ENCODE measurements at places on chromosomes 16 and 17.
A peak's percentile ranks its signal among the peaks of the same experiment; 100 is the strongest.

DNA sequence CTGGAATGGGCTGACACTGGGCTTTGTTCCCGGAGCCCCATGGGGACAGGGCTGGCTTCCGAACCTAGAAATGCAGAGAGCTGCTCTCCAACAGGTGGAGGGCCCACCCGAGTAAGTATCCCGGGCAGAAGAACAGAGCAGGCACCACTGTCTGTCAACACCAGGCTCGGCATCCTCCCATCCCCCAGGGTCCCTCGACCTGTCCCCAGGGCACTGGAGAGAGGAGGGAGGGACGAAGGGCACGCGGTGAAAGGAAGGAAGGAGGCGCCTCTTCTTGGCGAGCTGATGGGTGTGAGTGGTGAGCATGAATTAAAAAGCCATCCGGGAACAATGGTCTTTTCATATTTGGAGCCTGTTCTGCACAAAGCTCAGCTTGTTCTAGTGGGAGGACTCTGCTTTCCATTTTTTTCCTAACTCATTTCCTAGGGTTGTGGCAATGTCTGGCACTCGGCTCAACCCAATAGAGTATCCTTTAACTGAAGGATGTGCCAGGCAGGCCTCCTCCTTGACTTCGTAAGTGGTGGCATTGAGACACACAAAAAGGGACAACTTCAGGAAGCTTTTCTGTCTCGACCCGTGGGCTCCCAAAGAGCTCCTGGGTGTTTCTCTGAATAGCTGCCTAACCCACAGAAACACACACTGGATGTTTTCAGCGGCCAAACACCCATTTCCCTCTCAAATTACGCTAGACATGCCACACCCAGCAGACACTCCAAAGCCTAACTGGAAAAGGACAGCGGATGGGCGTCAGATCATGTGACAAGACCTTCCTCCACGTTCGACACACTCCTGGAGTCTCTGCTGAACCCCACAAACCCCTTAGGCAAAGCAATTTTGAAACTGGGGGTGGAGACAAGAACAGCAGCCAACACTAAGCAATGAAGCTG lies 47.7 kb downstream of the ZFHX3 start:
- no peak for DNase-seq

DNA sequence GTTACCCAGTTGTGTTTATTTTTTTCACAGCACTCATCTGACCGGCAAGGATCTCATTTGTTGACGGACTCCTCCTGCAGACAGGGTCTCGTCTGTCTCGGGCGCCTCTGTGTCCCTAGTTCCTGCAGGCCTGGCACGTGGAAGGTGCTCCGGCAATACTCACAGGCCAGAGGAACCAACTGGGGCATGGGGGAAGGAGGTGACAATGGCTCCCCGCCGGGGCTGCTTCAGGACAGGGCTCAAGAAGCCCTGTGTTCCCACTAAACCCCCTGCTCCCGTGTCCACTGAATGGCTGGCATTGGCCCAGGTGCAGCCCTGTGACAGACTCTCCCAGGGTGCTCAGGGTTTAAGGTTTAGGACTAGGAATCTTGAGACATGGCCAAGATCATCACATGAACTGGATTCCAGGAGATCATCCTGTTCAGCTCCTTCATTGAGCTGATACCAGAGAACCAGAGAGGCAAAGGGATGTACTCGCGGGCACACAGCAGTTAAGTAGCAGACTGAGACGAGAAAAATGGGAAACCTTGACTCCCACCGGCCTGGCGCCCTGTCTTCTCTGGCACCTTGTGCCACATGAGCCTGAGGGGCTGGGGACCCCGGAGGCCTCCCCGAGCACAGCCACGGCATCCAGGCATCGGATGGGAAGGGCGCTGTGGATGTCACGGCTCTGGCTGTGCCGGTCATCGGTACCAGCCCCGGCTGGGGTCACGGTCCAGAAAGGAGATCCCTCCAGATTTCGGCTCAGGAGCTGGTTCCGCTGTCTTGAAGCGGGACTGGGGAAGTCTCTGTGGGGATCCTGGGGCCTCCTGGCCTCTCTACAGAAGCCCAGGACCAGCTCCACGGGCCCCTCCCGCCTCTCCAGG lies 29.0 kb downstream of the TIMM22 start:
- no peak for DNase-seq

GRCh38 chr17:69870091-69870530 lies 204.9 kb upstream of the KCNJ16 start:
- DNase-seq, result no peak

DNA sequence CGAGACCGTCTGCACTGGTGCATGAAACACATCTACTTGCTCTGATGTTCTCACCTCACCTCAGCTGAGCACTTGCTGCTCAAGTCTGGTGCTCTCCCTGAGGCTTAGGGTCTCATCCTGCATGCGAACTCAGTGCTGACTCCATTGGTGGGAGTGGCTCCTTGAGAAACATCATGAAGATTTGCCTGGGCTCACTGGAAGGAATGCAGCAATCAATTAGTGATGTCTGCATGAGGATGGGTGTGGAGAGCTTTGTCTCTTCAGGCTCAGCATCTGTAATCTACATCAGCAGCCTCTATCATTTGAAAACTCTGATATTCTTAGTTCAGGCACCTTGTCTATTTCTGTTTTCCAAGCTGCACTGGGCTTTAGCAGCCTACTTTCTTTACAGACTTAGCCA lies 204.4 kb downstream of the IRF8 start:
- DNase-seq, result no peak

DNA sequence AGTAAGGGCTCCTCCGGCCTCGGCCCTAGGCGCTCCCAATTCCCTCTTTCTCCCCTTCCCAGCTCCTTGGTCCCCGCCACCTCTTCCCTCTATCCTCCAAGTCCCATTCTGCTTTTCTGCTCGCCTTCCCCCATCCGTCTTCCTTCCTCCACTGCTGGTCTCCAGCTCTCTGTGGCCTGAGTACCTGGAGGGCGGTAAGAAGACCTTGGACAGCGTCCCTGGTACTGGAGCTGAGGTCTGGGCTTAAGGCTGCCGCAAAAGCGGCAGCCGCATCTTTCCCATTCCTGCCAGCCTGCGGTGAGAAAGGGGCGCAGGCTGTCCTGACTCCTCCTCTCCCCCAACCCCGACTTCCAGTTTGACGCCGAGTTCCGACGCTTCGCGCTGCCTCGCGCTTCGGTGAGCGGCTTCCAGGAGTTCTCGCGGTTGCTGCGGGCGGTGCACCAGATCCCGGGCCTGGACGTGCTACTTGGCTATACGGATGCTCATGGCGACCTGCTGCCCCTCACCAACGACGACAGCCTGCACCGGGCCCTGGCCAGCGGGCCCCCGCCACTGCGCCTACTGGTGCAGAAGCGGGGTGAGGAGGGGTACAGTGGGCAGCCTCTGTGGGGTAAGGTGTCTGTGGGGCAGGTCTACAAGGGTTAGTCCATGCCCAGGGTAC lies 471 bp downstream of the PARD6A start:
- DNase-seq, result no peak

- DNase-seq, result no peak
These were observed 42.4 kb upstream of the LONP2 start for GRCh38 chr16:48201515-48202201.

GRCh38 chr16:77212741-77213541 lies 13.7 kb downstream of the SYCE1L start:
- DNase-seq, result peak; percentile 64

DNA sequence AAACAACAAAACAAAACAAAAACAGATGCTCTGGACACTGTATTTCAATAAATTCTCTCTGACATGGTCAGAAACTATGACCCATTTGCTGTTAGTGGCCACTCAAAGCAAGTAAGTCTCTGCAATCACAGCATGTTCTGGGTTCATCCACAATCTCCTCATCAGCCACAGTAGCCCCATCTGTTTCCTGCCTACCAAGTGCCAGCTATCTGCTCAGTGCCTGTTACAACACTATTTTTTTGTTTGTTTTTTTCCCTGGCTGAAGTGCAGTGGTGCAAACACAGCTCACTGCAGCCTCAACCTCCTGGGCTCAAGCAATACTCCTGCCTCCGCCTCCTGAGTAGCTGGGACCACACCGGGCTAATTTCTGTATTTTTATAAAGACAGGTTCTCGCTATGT lies 137.9 kb downstream of the SOX9 start:
- DNase-seq, result no peak

- no peak for DNase-seq
These were observed 20.4 kb upstream of the TFAP4 start for GRCh38 chr16:4293181-4293716.

GRCh38 chr17:79017546-79018369 lies 6.2 kb upstream of the C1QTNF1 start:
- DNase-seq, result no peak

DNA sequence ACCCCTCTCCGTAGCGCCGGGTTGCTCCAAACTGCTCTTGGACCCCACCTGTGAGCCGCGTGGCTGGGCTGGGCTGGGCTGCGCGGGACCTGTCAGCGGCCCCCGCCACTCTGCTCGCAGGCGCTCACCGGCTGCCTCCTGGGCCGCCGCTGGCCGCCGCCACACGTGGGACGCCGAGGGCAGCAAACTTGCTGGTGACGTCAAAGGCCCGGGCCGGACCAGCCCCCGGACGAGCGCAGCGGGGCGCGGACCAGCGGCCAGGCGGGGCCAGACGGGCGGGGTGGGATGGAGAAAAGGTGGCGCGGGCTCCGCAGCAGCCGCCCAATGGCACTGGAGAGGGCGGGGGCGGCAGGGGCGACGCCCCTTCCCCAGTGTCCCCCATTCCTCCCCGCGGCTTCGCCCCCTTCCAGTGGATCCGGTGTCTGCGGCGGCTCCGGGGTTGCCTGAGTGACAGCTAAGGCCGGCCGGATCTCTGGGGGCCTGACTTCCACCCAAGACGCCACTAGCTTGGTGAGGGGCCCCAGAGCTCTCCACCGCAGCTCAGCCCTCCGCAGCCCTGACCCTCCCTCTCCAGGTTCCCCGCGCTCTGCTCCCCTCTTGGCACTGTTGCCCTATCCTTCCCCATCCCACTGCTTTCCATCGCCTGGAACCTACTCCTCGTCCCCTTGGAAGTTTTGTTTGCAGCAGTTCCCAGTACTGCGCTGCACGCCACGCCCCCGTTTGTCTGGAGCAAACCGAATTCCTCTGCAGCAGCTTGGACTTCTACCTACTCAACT lies at the start of gene HS3ST3A1:
TSS of gene HS3ST3A1 (minus strand) at position 154 of the 776 bp plus-strand sequence. CDS start 800 bp downstream, outside the sequence.
- no peak for DNase-seq

GRCh38 chr17:68711858-68712257 lies 110.7 kb upstream of the FAM20A start:
- no peak for DNase-seq

- DNase-seq, result no peak
These were observed 2.3 kb downstream of the MYO15B start for GRCh38 chr17:75589919-75590303.

DNA sequence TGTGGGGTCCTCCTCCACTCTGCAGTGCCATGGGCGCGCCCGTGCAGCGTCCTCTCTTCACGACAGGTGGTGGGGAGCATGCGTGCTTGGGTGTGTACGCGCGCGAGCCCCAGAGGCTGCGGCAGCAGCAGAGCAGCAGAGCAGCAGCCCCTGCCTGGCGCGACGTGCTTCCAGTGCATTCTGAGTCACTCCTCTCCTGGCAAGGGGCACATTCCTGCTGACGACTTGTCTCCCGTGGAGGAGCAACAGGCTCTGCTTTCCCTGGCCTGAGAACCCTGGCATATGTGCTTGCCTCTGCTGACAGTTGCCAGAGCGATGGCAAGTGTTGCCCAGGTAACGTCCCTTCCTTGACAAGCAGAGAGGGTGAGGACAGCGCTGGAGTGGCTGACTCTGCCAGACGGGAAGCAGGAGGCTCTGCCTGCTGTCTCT lies 133.8 kb upstream of the PLCG2 start:
- DNase-seq, result no peak
